CD4-positive, alpha-beta T cell treated with Interleukin-10 for 1 hour (primary cell): ENCODE measurements at places on chromosomes 11 and 22.
A peak's percentile ranks its signal among the peaks of the same experiment; 100 is the strongest.

DNA sequence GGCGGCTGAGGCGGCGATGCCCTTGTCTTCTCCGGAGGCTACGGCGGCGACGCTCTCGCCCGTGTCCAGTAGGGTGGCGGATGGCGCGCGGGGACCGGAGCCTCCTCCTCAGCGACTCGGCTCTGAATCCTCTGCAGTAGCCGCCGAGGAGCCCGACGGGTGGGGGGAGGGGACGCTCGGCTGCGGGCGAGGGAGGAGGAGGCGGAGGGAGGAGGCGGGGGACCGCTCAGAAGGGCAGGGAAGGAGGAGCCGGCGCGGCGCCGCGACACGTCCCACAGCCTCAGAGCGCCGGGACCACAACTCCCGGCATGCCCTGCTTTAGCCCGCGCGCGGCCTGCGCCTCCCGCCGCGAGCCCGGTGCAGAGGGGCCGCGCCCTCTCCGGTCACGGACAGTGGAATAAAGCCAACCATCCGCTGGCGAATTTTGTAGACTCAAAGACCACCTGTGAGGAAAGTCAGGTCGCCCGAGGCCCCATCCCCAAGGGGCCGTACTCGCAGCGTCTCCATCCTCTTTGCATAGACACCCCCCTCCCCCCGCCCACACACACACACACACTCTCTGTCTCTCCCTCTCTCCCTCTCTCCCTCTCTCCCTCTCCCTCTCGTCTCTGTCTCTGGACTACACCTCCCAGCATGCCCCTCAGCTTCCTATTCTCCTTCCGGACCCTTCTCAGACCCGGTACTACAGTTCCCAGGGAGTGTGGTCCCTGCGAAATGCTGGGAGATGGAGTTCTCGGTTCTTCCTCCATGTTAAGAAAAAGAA lies at the start of gene FAM168A:
FAM168A (minus strand) TSS at position 157 of the 763 bp plus-strand sequence. CDS start 129,638 bp downstream, outside the sequence.
- peak; percentile 95 for DNase-seq

- DNase-seq = no peak
Observed at GRCh38 chr11:74687237-74688023, 43.8 kb downstream of the CHRDL2 start.

DNA sequence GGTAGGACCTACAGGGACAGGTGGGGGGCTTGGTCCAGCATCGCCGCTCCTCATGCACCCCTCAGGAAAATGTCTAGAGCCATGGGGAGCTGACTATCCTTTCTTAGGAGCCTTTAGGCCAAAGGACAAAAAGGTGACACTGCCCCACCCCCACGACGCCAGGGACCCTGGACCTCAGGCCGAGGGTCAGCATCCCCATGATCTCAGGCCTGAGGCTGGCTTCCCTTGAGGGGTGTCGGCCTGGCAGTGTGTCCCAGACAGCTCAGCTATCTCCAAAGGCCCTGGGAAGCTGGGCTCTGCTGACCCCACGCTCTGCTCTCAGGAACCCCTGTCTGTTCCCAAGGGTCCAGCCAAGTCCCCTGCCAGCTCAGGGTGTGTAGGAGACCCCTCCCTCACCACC lies 16.3 kb downstream of the MRGPRG start:
- no peak for DNase-seq

DNA sequence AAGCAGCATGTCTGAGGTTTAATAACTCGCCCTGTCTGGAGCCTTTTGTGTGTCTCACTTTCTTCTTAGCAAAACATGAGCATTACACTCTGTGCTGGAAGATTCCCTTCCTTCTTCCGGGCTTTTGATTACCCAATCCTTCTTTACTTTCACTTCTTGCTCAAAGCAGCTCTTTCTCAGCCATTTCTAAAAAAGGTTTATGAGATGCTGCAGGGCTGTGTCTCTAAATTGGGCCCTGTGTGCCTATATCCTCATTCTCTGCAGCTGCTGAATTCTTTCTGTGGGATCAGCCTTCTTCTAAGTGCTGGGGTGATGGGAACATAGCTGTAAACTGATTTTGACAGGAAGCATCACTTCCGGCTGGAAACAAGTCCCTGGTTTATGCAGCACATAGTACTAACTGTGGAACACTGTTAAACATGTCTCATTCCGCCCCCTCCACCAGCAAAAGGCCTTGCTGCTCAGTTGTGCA lies 71.8 kb downstream of the PIWIL4 start:
- DNase-seq = peak; percentile 7

DNA sequence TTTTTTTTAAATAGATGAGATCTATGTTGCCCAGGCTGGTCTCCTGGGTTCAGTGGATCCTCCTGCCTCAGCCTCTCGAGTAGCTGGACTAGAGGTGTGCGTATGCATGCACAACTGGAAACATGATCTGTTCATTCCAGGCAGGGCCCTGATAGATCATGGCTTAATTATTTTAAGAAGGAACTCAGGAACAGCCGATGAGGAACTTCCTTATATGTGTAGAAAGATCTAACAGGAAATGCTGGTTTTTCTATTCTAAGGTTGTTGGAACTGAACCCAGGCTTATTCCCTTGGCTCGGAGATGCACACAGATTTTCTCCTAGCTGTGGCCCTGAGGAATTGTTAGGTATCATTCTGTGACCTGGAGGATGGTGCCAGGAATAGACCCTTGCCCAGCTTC lies 32.4 kb downstream of the SPECC1L start:
- no peak for DNase-seq

GRCh38 chr11:413120-414081 lies 1.4 kb downstream of the SIGIRR start:
- no peak for DNase-seq

DNA sequence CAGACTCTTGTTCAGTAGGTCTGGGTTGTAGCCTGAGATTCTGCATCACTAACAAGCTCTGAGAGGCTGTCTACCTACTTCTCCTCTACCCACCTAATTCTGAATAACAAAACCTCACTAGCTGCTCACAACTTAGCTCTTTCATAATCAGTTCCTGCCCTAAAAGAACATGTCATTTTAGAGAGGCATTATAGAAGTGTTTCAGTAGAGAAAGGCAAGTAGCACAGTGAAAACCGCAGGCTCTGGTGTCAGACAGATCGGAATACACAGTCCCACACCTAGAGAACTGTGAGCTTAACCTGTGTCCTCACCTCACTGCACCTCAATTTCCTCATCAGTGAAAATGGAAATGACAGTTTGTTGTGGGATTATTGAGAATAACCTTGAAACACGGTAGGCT lies 1337.6 kb upstream of the TENM4 start:
- no peak for DNase-seq

- DNase-seq = no peak
Observed at GRCh38 chr22:21829523-21829922, 37.9 kb downstream of the MAPK1 start.

- no peak for DNase-seq
Observed at GRCh38 chr11:69027704-69028372, 14.8 kb upstream of the MRGPRF start.
